Hematopoietic multipotent progenitor cell treated with erythropoietin and hydrocortisone succinate and interleukin-3 and kit ligand, for 6 days (in vitro differentiated cells): ENCODE measurements at places on chromosomes 4 and X.

DNA sequence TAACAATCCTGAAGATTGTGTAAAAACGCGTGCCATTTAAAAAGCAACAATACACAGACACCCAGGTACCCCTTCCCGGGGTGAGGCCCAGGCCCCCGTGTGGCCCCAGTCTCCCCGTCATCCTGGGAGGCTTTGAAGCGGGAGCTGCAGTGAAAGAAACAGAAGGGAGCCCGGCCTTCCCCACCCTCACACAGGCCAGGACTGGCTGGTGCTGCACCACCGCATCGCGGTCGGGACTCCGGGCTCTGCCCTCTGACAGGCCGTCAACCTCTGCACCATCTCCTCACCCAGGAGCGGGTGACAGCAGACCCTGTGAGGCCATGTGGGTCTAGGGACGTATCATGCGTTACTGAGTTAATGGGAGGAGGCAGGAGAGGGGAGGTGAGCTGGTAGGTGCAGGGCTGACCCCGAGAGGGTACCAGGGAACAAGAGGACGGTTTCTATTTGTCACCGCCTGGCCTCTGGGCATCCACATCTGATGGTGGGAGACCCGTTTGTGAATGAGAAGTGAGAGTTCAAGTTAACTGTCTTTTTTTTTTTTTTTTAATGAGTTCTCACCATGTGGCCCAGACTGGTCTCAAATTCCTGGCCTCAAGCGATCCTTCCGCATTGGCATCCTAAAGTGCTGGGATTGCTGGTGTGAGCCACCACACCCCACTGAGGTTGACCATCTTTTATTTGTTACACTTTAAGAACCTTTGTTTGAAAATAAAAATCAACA, 27.3 kb downstream of the PIGG start:
- no peak for DNase-seq

DNA sequence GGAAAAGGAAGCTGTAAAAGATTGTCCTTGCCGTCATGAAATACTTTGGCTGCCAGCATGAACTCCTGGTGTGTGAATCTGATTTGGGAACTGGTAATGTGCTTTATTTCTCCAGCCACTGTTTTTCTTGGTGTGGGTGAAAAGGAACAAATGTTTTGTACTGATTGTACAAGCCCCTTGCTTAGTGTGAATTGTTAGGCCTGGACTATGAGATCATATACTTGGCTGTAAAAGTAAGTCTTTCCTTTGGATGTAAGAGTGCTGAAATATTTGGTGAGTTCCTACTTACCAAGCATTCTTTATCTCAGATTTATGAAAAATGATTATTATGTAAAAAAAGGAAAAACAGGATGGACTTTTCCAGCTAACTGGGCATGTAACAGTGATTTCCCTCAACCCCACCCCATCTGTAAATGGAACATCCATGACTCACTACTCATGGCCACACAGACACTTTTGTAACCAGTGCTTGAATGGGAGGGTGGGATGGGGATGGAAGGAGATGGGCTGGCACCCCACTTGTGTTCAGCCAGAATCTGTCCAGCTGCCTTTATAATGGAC, 6.3 kb downstream of the FNIP2 start:
- no peak for DNase-seq

DNA sequence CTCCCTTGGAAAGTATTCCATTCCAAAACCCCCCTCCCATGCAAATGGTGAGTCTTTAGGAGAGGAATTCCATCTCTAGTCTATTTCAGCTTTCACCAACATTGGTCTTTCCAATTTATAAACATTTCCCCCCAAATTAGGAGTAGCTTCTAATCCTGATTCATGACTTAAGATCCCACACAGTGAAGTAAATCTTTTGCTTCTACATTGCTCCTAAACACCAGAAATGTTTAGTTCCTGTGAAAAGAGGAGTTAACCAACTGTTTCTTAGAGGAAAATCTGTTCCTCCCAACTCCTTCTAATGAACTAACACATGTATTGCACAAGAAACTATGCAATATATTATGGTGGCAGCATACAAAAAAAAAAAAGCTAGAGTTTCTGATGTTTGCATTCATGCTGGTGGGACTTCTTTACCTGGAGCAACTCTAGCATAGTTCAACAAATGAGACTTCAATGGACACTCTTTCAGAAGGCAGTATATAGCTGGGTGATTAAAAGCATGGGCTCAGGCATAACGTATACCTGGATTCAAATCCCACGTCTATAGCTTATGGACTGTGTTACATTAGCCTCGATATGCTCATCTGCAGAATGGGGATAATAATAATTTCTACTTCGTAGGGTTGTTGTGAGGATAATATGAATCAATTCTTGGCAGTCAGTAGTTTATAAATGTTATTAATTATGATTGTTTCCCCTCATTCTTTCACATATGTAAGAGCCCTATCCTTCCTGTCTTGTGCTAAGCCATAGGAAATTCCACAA, 131.6 kb upstream of the TMEM164 start:
- DNase-seq: no peak

- DNase-seq: no peak
Observed at GRCh38 chrX:109704563-109704962, 28.5 kb downstream of the ACSL4 start.

GRCh38 chr4:123102897-123103471, 180.6 kb upstream of the NUDT6 start:
- peak; percentile 77 for DNase-seq

DNA sequence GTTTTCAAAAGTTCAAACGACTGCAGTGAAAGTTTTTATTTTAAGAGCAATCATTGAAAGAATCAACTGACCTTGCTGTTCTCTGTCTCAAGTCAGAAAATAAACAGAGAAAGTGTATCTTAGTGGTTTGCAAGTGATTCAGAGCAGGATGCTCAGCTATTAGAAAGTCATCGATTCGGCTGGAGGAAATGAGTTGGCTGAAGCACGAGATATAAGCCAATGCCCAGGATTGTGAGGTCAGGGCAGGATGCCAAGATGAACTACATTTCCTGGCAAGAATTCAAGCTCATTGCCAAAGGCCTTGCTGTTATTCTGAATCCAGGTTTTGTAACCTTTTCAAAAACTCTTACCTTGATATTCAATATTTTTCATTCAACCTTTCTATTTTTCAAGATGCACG, 541.4 kb upstream of the BOD1L1 start:
- DNase-seq: peak; percentile 73

GRCh38 chr4:141340458-141340857, 119.8 kb downstream of the ZNF330 start:
- DNase-seq: no peak

DNA sequence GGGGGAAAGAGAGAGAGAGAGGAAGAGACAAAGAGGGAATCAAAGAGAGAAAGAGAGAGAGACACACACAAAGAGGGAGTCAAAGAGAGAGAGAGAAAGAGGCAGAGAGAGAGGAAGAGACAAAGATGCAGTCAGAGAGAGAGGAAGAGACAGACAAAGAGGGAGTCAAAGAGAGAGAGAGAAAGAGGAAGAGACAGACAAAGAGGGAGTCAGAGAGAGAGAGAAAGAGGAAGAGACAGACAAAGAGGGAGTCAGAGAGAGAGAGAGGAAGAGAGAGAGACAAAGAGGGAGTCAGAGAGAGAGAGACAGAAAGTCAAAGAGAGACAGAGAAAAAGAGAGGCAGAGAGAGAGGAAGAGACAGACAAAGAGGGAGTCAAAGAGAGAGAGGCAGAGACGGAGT, 45.5 kb downstream of the MAGEA9 start:
- DNase-seq: no peak

DNA sequence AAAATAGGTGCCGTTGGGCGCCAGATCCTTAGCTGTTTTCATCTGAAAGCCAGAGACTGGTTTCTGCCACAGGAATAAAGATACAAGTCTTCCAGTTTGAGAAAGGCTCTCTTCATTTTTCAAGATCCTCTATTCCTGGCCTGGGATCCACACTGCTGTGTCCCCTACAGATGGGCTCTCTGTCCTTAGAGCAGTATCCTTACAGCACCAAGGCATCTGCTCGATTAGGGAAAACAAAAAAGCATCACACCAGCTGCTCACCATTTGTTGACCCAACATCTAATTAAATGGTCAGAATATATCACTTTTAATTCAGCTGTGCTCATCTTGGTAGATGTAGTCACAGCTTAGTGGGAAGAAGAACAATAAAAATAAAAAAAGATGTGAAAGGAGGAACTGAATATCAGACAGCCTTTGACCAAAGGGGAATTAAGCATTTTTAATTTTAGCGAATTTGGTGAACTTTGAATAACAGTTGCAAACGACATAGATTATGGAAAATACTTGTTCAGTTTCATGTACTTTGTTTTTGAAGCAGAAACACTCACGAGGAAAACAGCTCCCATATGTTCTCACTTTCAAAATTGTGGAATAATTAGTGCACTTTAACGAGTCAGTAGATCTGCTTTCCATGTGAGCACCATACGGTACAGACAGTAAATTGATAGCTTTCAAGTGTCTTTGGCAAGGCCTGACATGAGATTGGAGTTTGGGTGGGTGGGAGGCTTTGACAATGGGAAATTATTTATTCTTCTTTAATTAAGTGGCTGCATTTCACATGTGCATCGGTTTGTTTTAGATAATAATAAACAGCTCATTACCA, 148.4 kb upstream of the CLNK start:
- no peak for DNase-seq

DNA sequence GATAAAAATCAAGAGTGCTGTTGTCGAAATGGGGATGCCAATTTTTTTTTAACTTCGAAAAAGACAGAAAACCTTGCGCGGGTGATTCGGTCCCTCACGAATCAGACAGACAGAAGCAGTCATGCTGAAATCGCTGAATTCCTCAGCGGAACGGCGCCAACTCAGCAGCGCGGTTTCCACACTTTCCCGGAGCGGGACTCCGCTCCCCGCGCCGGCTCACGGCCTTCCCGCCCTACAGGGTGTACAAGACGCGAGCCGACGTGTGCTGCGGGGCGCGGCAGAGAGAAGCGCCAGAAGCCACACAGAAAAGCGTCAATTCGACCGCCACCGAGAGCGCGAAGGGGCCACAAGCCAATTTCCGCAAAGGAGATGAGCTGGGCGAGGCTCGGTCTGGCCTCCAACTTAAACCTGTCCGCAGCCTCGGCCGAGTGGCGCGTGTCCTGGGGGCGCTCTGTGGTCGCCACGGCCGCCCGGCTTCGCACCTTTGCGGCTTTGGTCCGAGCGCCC, 1.3 kb downstream of the NEXMIF start:
- no peak for DNase-seq
